Stimulated activated CD4-positive, alpha-beta T cell treated with anti-CD3 and anti-CD28 coated beads, TNF-alpha, amount 100 ng/mL, for 1 hour (primary cell): ENCODE measurements at places on chromosomes 7 and 10.

- DNase-seq, result no peak
Observed at GRCh38 chr7:135761751-135762488, 13.3 kb upstream of the FAM180A start.

DNA sequence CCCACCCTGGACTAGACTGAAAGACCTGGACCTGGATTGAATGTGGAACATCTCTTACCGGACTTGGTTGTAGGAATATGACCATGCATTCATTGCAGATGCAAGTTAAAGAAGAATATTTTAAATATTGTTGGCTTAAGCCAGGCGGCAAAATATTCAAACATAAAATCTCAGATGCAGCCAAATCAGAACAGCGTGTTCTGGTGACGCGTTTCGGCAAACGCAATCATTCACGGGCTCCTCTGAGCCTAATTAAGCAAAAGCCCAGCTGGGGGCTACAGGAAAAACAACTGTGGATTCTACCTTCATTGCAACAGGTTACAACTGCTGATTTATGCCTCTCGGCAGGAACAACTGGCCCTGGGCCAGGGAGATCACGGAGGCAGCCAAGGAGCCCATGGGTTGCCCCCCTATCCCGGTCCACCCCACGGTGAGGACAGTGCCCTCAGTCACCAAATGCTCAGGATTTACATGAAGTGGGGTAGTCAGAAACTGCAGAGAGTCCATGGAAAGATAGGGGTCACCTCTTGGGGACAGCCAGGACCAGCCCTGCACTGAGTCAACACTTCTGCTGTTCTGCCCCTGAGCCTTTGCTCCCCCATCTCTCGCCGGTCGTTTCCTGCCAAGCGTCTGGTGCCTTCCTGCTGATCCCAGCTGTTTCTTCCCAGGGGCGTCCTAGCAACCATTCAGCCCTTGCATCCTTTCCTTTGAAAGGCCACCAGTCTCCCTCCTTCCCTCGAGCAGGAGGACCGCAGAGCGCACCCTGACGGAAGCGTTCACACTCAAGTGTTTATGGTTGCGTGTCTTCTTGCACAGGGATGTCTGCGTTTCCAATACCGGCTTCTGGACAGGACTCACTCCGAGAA is 64.4 kb upstream of the SFMBT2 start:
- DNase-seq, result no peak

DNA sequence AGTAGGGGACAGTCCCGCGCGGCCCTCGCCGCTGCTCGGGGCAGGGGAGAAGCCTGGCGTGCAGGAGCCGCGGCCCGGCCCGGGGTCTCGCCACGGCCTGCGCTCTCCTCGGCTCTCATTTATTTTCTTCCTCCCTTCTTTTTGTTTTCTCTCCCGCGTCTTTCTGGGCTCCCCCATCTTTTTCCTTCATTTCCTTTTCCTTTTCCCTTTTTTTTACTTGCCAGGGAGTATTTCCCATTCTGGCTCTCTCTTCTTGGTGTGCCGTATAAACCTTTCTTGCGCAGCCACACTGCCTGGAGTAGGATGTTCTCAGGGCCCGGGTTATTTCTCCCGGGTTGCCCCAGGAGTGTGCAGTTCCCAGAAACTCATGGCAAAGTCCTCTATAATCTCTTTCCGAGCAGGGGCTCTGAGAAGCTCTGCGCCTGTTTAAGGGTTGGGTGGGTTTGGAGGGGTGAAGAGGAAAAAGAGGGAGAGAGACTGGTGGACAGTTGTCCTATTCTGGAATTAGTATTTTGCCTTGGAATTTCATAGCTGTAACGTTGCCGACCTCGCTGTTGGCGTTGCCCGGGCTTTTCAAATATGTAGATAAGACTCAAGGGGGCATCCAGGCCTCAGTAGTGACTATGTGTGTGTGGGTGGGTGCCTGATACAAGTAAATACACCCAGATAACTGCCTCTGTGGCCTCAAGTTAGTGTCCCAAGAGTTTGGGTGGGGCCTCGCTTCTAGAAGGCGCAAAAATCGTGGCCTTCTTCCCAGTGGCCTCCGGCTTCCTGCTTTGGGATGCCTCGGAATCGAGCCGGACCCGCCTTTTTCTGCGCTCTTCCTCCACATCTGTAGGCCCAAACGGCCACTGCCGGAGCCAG is 4.3 kb upstream of the ZNF503 start:
- no peak for DNase-seq

DNA sequence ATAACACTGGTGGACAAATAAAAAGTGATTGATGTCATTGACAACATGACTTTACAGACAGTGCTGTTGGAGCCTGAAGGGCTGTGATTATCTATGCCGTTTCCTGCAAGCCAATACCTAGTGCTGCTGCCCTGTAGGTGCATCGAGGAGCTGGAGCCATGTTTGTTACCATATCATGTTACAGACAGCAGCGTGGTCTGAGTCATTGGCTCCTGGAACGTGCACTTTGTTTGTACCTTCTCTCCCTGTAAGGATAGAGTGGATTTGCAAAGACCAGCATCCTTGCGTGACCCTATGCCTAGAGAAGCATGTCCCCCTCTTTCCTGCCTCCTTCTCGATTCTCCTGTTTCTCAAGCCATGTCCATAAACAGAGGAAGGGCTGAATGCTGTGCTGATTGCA is 597.2 kb downstream of the TYW1 start:
- no peak for DNase-seq

- no peak for DNase-seq
Observed at GRCh38 chr7:75729851-75730274, 8.9 kb downstream of the HIP1 start.

DNA sequence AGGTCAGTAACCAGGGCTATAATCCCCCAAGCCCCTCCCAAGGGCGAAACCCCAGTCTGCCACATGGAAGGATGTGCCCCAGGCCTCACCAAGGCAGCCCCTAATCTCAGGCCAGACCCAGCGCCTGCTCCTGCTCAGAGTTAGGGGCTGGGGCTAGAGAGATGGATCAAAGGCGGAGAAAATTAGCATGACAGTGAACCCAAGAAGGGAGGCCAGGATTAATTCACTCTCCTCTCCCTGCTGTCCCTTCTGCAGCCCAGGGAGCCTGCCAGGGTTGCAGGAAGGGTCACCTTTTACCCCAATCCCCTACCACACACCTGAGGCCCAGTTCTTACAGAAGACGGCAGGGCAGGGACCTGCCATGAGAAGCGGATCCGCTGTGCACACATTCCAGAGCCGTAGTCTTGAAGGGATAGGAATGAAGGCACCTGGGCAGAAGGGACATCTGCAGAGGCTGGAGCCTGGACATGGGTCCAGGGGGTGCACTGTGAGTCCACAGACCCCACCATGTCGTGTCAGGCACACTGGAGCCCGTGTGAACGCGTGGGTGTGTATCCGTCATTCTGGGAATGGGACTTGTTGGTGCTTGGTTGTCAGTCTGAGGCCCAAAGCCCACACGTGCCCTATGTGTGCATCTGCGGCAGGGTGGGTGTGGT is 11.9 kb upstream of the ZMIZ1 start:
- DNase-seq, result no peak

- DNase-seq, result no peak
Observed at GRCh38 chr7:106071999-106072714, 40.0 kb downstream of the SYPL1 start.

DNA sequence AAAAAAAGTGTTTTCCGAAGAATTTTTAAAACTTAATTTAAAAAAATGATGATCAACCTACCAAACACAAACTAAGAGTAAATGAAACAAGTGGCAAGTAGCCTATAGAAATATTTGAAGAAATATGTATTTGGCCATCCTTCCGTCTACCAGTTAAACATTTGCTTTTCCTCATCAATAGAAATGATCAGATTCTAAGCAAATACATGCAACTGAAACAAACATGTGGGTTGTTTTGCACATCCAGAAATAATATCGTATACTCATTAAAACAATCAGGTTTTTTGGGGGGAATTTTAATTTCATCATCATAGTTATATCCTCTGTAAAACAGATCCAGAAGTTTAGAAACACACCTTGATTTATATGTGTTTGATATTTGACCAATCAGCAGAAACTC is 1011.7 kb downstream of the GATA3 start:
- no peak for DNase-seq

GRCh38 chr10:129369566-129369965 is 97.5 kb upstream of the MGMT start:
- no peak for DNase-seq
